ENCODE measurements at places on chromosomes 11 and 22.

DNA sequence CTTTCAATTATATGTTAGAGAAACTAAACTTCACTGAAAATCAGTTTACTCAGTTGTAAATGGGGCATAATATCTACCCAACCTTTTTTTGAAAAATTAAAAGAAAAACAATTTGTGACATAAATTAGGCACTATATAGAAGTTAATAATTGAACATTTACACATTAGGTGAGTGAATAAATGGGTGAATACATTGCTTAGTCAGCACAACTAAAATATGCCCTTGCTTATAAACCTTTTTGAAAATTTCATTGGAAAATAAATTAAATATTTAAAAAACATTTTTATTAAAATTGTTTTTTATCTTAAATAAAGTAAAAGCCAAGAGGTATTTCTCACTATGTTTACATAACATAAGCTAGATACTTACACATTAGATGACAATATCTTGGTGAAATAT, 994.5 kb upstream of the TENM4 start:
- no peak for ATAC-seq

GRCh38 chr11:36131721-36132397, 157.4 kb downstream of the COMMD9 start:
- no peak for ATAC-seq

DNA sequence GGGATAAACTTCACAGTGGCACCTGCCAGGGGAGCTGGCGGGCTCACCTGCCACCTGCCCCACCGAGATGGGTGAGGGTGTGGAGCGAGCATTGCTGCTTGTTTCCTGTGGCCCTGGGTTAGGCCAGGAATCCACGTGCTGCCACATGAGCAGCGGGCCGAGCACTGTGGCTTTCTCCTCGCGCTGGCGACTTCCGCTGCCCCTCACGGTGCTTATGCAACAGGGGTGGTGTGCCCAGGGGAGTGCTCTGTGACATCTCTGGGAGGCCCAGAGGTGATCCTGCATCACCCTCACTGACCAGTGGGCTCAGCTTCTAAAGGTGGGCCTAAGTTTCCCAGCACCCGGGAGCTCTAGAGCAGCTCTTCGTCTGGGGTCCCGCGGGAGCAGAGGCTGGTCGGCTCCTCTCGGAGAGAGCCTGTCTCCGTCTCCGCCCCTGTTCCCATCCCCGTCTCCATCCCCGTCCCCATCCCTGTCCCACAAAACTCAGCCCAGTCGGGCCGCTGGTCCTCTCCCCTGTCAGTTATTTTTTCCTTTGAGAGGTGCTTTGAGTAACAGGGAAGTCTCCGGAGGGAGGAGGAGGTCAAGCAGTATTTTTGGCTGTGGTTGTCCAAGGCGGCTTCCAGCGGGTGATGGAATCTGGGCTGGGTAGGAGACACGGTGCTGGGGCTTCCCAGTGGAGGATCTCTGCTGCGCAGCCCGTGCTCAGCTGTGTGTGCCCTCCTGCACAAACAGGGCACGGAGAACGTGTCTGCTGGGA, 42.5 kb downstream of the AP2A2 start:
- ATAC-seq = no peak

DNA sequence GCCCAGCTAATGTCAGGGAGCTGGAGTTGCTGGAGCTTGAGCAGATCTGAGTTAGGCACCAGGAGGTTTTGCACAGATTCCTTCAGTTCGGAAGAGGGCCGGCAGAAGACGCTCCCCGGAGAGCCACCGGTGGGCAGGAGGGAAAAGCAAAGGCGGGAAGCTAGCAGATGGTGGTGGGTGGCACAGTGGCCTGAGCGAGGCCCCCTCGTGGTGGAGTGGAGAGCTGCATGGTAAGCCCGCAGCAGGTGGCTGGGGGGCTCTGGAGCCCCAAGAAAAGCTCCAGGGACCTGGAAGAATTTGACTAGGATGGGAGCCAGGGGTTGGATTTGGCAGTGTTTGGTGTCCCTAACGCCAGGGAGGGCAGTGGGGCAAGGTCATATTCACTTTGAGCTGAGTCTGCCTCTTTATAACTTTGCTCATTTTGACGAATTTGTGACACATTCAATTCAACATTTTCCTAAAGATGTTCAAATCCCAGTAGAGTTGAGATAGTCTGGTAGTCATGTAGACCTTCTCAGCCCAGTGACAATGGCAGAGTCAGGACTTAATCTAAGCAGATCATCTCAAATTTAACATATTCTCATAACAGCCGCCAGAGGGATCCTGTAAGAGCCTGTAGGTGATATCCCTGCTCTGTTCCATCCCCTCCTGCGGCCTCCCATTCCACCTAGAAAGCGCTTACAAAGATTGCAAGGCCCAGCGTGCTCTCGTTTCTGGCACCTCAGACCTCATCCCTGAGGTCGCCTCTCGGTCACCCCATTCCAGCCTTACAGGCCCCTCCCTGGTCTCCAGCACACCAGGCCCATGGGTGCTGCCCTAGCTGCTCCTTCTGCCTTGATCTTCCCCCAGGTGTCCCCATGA, 57.9 kb downstream of the TRIM29 start:
- ATAC-seq = no peak

GRCh38 chr22:46417769-46418168, 82.3 kb downstream of the TRMU start:
- ATAC-seq = no peak

DNA sequence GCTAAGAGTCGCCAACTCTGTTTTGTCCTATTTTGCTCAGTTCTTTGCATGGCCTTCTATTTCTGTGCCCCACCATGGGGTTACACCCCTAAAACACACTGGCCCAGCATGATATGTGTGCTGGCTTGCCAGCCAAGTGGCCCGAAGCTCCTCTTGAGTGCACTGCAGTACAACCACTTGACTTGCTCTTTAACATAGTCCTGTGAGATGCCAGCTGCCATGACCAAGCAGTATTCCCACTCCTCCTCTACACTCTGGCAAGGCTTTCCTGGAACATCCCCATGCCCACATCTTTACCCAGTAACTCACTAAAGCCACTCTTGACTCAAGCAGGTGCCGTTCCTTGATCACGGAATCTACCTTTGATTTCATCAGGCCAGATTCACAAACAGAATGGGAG, 102.9 kb upstream of the GAL start:
- no peak for ATAC-seq

DNA sequence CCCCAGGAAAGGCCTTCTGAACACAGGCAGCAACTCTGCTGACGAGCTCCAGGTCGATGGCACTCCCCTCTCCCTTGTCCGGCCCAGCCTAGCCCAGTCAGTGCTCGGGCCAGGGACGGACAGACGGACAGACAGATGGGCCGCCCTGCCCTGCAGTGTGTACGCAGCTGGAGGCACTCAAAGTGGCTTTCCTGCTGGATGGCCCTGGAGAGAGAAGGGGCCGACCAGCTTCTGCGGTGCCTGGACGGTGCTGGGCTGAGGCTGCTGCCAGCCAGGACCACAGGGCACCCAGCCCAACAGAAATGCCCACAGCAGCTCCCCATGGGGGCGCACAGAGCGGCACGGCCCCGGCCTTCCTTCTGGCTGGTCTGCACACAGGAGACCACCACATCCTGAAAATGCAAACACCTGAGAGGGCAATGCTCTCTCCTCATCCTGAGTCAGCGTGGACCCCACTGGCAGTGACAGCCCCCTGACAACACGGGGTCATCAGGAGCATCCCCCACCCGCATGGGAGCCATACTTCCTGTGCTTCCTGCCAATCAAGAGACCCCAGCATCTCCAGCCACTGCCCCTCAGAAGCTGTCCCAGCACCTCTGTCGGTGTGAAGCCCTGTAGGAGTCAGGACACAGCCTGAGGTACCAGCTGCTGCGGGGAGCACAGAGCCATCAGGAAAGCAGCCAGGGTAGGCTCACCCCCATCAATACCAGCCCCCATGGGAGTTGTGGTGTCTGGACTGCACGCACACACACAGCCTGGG, 692 bp upstream of the MOB2 start:
- ATAC-seq = no peak

GRCh38 chr22:22938672-22939587, 51.3 kb downstream of the IGLL5 start:
- ATAC-seq = no peak
